ENCODE measurements at places on chromosomes 4 and X. TPM values are rescaled to one million over a fixed set of nuclear protein-coding genes. Genes with fewer than 3 reads are reported as not detected.

GRCh38 chrX:154365052-154365600 lies 9.3 kb downstream of the FLNA start:
- H3K27ac ChIP-seq: no peak overlapping the region
- DNase-seq: no peak
- no peak overlapping the region for H3K4me3 ChIP-seq

DNA sequence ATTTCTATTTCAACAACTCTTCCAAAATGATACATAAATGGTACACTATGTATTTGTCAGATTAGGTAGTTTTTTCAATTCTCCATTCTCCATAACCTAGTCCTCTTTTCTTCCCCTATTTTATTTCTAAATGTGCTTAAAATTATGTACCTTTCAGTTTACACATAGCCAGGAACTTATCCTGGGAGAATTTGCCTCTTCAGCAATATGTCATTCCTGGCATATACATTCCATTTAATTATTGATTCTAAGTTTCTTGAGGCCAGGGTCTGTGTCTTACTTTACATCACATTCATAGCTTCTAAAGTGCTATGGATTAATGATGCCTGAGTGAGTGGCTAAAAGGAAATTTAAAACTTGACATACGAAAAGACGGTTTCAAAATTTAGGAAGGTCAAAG lies 199.8 kb downstream of the PDGFRA start:
- no peak overlapping the region for H3K4me3 ChIP-seq
- H3K27me3 ChIP-seq: peaks cover 2% of the 10 kb centered on the region
- DNase-seq: no peak
- no peaks in the 10 kb centered on the region for H3K4me1 ChIP-seq
- H3K27ac ChIP-seq: no peak overlapping the region

The DSPP gene
- not detected for total RNA-seq

The PNMA3 gene
- 9.0 TPM for total RNA-seq

Measured in T-cell (primary cell).